GM23248 (cell line): ENCODE measurements at places on chromosomes 7 and 10. TPM values are rescaled to one million over a fixed set of nuclear protein-coding genes. Genes with fewer than 3 reads are reported as not detected.

Gene ATRNL1
- polyA plus RNA-seq = not detected in 2 replicates

Gene LEP
- 0.09 and 0.11 TPM in 2 replicates for polyA plus RNA-seq

Gene NEURL1
- polyA plus RNA-seq = 1.5 TPM in 2 replicates

Gene SEMA3D
- polyA plus RNA-seq = 3.0 and 4.0 TPM in 2 replicates

Gene MMD2
- not detected in 2 replicates for polyA plus RNA-seq

Gene PRSS2
- not detected in 2 replicates for polyA plus RNA-seq

Gene FAM24B
- 5.7 and 7.0 TPM in 2 replicates for polyA plus RNA-seq

Gene PIK3AP1
- polyA plus RNA-seq = 0.11 TPM in 1 of 2 replicates, not detected in the other

Gene DGKB
- 0.43 and 1.7 TPM in 2 replicates for polyA plus RNA-seq

Gene PTPN20
- polyA plus RNA-seq = 0.13 and 0.15 TPM in 2 replicates

Gene KLF14
- 0.24 and 0.25 TPM in 2 replicates for polyA plus RNA-seq

Gene PIP
- polyA plus RNA-seq = not detected in 2 replicates

Gene PNLIPRP3
- polyA plus RNA-seq = not detected in 2 replicates

Gene CDC14C
- not detected in 2 replicates for polyA plus RNA-seq

Gene CPA1
- polyA plus RNA-seq = not detected in 2 replicates

Gene CASP7
- 16.8 and 18.7 TPM in 2 replicates for polyA plus RNA-seq

Gene TMEM229A
- not detected in 2 replicates for polyA plus RNA-seq

Gene TEX47
- polyA plus RNA-seq = not detected in 2 replicates

Gene CALHM1
- 0.08 TPM in 1 of 2 replicates, not detected in the other for polyA plus RNA-seq

Gene MOGAT3
- not detected in 2 replicates for polyA plus RNA-seq

Gene KCND2
- polyA plus RNA-seq = 0.23 and 0.35 TPM in 2 replicates

Gene DAGLB
- polyA plus RNA-seq = 24.8 and 26.7 TPM in 2 replicates

Gene CYP26C1
- polyA plus RNA-seq = not detected in 2 replicates

Gene TACR2
- polyA plus RNA-seq = 0.24 and 0.25 TPM in 2 replicates

Gene ASB10
- not detected in 2 replicates for polyA plus RNA-seq

Gene NPY4R2
- not detected in 2 replicates for polyA plus RNA-seq

Gene OR2A42
- polyA plus RNA-seq = 0.06 TPM in 1 of 2 replicates, not detected in the other

Gene OR2A7
- 0.22 and 0.26 TPM in 2 replicates for polyA plus RNA-seq

Gene HTR5A
- not detected in 2 replicates for polyA plus RNA-seq

Gene IFIT1B
- polyA plus RNA-seq = not detected in 2 replicates

Gene HOXA9
- 26.9 and 28.3 TPM in 2 replicates for polyA plus RNA-seq

Gene DDC
- polyA plus RNA-seq = not detected in 2 replicates

Gene AOAH
- not detected in 2 replicates for polyA plus RNA-seq

Gene MLXIPL
- polyA plus RNA-seq = not detected in 2 replicates

Gene VENTX
- polyA plus RNA-seq = not detected in 2 replicates

Gene DNMBP
- 12.4 and 12.6 TPM in 2 replicates for polyA plus RNA-seq

Gene ZNF727
- polyA plus RNA-seq = not detected in 2 replicates

Gene XRCC2
- polyA plus RNA-seq = 1.4 and 1.5 TPM in 2 replicates

Gene SLC13A1
- polyA plus RNA-seq = not detected in 2 replicates
